ENCODE measurements at places on chromosomes 13 and 19.

DNA sequence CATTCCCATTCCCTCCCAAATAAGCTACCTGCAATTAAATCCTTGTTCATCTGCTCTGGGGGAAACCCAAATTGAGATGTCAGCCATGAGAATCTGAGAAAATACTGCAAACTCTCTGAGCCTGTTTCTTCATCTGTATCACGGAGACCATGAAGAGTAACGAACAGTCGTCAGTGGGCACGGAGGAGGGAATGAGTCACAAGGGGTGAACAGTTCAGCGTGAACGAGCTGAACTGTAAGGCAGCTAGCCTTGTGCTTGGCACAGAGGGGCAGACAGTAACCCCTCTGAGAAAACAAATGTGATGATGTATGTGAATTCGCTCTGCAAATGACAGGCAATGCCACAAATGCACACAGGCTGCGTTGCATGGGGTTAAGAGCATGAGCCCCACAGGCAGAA, 288.7 kb downstream of the FOXO1 start:
- H3K36me3 ChIP-seq: no peaks in the 10 kb centered on the region
- no peak overlapping the region for H3K27ac ChIP-seq
- no peak overlapping the region for H3K4me3 ChIP-seq
- DNase-seq: no peak
- no peaks in the 10 kb centered on the region for H3K27me3 ChIP-seq

DNA sequence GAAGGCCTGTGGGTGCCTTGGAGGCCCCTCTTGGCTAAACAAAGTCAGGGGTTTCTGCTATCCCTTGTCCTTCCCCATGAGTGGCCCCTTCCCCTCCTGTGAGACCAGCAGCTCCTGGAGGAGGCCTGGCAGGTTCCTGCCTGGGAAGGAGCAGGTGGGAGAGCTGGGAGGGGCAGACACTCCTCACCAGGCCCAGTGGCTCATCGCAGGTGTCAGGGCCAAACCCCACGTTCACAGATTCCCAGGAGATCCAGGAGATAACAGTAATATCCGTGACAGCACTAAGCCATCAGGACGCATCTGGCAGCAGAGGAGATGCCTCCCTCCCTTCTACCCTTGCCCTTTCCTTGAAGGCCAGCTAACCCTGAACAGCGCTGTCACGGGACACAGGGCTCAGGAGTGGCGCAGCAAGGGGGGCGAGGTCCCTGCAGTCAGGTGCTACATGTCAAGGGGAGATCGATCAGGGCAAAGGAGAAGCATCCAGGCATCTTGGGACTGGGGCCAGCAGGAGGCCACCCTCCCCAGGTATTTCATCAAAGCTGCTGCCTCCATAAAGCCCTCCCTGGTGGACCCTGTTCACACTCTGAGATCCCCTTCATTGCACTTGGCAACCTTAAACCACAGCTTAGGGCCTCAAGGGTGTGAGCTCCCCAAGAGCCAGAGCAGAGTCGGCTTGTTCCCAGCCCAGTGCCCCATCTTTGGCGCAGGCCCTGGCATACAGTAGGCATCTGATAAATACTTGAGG, 4.8 kb downstream of the CEBPA start:
- H3K36me3 ChIP-seq: no peaks in the 10 kb centered on the region

GRCh38 chr13:108795841-108796240, 166.4 kb downstream of the MYO16 start:
- H3K36me3 ChIP-seq: no peaks in the 10 kb centered on the region
- H3K4me1 ChIP-seq: no peaks in the 10 kb centered on the region
- no peak overlapping the region for H3K4me3 ChIP-seq
- H3K27ac ChIP-seq: no peak overlapping the region
- no peaks in the 10 kb centered on the region for H3K27me3 ChIP-seq

DNA sequence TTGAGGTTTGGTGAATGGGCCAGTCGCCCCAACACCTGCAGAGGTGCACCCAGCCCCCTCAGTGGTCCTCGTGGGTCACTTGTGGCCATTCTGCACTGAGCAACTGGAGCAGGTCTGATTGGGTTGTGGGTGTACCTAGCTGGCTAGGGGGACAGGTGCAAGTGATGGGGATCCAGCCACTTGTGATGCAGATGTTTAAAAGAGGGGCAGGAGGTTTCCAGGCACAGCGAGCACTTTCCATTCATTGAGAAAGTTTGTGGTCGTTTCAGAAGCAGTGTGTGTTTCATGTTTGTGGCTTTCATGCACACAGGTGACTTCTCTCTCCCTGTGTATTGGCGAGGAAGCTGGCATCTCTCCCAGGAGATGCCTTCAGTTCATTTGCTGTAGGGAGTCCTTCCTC, 34.7 kb downstream of the TSSK6 start:
- H3K36me3 ChIP-seq: no peaks in the 10 kb centered on the region
- DNase-seq: no peak
- no peak overlapping the region for H3K4me3 ChIP-seq
- H3K4me1 ChIP-seq: peaks cover 24% of the 10 kb centered on the region
- H3K27ac ChIP-seq: no peak overlapping the region

DNA sequence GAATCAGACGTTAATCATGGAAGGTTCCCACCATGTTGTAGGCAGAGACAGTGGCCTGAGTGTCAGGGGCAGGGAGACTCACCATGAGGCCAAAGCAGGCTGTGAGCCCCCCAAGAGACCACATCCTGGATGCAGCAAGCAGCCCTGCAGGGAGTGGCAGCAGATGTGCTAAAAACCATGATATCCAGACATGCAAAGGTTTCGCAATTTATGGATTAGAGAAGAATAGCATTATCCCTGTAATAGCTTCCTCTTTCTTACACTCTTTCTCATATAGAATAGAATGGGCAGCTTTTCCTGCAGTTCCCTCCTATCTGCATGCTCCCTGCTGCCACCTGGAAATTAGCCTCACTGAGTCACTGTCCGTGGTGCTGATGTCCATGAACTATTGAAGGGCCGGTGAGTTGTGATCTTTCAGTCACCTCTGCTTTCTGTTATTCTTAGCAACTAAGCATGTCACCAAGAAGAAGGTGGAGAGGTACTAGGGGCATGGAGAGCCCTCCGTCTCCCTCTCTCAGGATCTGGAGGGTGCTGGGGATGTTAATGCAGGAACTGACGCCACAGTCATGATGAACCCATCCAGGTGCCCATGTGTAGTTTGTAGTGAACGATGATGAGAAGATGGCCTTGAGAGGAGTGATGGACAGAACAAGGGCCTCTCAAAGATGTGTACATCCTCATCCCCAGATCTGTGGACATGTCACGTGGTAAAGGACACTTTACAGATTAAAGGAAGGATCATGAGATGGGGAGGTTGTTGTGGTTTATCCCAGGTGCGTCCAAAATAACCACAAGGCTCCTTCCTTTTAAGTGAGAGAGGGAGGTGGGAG, 9.9 kb downstream of the CEACAM4 start:
- H3K4me3 ChIP-seq: no peak overlapping the region
- H3K27ac ChIP-seq: no peak overlapping the region
- no peaks in the 10 kb centered on the region for H3K36me3 ChIP-seq
- H3K4me1 ChIP-seq: no peaks in the 10 kb centered on the region

- no peaks in the 10 kb centered on the region for H3K36me3 ChIP-seq
- H3K27ac ChIP-seq: no peak overlapping the region
- H3K27me3 ChIP-seq: no peaks in the 10 kb centered on the region
- H3K4me3 ChIP-seq: peak overlapping the region; percentile 30
- DNase-seq: no peak
- no peaks in the 10 kb centered on the region for H3K4me1 ChIP-seq
Observed at GRCh38 chr13:24671386-24672113, 8.7 kb upstream of the ATP12A start.

DNA sequence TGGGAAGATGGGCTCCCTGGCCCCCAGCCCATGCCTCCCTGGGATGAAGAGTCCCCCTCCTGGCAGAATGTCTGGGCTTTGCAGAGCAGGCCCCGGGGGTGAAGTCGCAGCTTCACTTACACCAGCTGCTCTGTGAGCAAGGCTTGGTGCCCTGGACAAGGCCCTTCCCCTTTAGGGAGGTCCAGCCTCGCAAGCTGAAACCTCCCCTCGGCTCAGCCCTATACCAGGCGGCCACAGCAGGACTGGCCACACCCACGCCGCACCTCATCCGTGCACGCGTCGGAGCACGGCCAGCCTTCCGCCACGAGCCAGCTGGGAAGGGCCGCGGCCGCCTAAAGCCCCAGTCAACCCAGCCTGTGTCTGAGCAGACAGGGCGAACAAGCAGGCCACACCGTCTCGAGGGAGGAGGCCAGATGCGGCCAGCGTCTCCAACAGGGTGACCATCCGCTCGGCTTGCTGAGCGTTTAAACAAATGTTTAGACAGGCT, 83.2 kb upstream of the MCF2L start:
- peaks cover 28% of the 10 kb centered on the region for H3K36me3 ChIP-seq
- H3K27ac ChIP-seq: peak overlapping the region; percentile 42
- H3K4me1 ChIP-seq: peaks cover 12% of the 10 kb centered on the region
- H3K4me3 ChIP-seq: peak overlapping the region; percentile 4
- peak; percentile 78 for DNase-seq

DNA sequence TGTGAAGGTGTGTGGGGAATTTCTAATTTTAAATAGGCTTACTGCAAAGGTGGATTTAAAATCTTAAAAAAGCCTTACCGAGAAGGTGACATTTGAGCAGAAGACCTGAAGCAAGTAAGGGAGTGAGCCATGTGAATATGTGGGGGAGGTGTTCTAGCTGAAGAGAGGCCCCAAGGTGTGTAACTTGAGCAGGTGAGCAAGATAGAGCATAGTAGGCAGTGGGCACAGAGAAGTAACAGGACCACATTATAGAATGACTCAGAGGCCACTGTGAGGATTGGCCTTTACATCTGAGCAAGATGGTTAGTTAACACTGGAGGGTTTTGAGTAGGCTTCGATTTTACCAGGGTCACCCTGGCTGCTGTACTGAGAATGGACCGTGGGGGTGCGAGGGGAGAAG, 22.6 kb downstream of the TM9SF2 start:
- no peaks in the 10 kb centered on the region for H3K27me3 ChIP-seq
- peaks cover 43% of the 10 kb centered on the region for H3K36me3 ChIP-seq
- H3K4me3 ChIP-seq: no peak overlapping the region

DNA sequence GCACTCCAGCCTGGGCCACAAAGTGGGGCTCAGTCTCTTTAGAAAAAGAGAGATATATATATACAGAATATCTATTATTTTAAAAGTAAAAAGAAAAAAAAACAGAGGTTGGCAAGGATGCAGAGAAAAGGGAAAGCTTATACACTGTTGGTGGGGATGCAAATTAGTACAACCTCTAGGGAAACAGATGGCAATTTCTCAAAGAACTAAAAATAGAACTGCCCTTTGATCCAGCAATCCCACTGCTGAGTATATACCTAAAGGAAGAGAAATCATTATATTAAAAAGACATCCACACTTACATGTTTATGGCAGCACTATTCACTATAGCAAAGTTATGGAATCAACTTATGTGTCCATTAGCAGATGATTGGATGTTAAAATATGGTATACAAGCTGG, 28.6 kb upstream of the SLC1A6 start:
- H3K4me1 ChIP-seq: no peaks in the 10 kb centered on the region
- no peak for DNase-seq
- no peak overlapping the region for H3K27ac ChIP-seq
- H3K4me3 ChIP-seq: no peak overlapping the region

GRCh38 chr13:101654883-101655282, 202.4 kb downstream of the ITGBL1 start:
- no peak overlapping the region for H3K4me3 ChIP-seq
- no peak overlapping the region for H3K27ac ChIP-seq
- H3K27me3 ChIP-seq: no peaks in the 10 kb centered on the region
